CD4-positive, alpha-beta memory T cell (primary cell): ENCODE measurements at places on chromosomes 13 and 19. TPM values are rescaled to one million over a fixed set of nuclear protein-coding genes. Genes with fewer than 3 reads are reported as not detected.

Gene P2RY11
- total RNA-seq, result 42.6 TPM

- DNase-seq, result no peak
- H3K27me3 ChIP-seq, result no peaks in the 10 kb centered on the region
- H3K36me3 ChIP-seq, result peaks cover 23% of the 10 kb centered on the region
- H3K4me1 ChIP-seq, result peaks cover 15% of the 10 kb centered on the region
- no peak overlapping the region for H3K4me3 ChIP-seq
These were observed 14.3 kb downstream of the FZR1 start for GRCh38 chr19:3520166-3521103.

- H3K4me1 ChIP-seq, result no peaks in the 10 kb centered on the region
- H3K27ac ChIP-seq, result no peak overlapping the region
- H3K27me3 ChIP-seq, result no peaks in the 10 kb centered on the region
- DNase-seq, result no peak
- H3K4me3 ChIP-seq, result no peak overlapping the region
- H3K36me3 ChIP-seq, result no peaks in the 10 kb centered on the region
These were observed 11.6 kb downstream of the CLDN10 start for GRCh38 chr13:95564091-95564490.

- H3K27ac ChIP-seq, result no peak overlapping the region
- H3K27me3 ChIP-seq, result no peaks in the 10 kb centered on the region
- no peak overlapping the region for H3K4me3 ChIP-seq
- no peak for DNase-seq
- H3K4me1 ChIP-seq, result no peaks in the 10 kb centered on the region
These were observed 13.6 kb downstream of the DLEU7 start for GRCh38 chr13:50829896-50830295.

- no peaks in the 10 kb centered on the region for H3K4me1 ChIP-seq
- no peak for DNase-seq
- H3K36me3 ChIP-seq, result peaks cover 20% of the 10 kb centered on the region
- H3K27me3 ChIP-seq, result no peaks in the 10 kb centered on the region
These were observed 16.4 kb upstream of the DCUN1D2 start for GRCh38 chr13:113506871-113507388.

DNA sequence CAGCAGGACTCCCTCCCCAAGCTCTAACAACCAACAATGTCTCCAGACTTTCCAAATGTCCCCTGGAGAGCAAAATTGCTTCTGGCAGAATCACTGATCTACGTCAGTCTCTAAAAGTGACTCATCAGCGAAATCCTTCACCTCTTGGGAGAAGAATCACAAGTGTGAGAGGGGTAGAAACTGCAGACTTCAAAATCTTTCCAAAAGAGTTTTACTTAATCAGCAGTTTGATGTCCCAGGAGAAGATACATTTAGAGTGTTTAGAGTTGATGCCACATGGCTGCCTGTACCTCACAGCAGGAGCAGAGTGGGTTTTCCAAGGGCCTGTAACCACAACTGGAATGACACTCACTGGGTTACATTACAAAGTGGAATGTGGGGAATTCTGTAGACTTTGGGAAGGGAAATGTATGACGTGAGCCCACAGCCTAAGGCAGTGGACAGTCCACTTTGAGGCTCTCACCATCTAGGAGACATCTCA, 6.2 kb upstream of the CEACAM5 start:
- H3K27ac ChIP-seq, result no peak overlapping the region
- H3K4me1 ChIP-seq, result no peaks in the 10 kb centered on the region
- H3K36me3 ChIP-seq, result no peaks in the 10 kb centered on the region
- DNase-seq, result no peak
- H3K4me3 ChIP-seq, result no peak overlapping the region

DNA sequence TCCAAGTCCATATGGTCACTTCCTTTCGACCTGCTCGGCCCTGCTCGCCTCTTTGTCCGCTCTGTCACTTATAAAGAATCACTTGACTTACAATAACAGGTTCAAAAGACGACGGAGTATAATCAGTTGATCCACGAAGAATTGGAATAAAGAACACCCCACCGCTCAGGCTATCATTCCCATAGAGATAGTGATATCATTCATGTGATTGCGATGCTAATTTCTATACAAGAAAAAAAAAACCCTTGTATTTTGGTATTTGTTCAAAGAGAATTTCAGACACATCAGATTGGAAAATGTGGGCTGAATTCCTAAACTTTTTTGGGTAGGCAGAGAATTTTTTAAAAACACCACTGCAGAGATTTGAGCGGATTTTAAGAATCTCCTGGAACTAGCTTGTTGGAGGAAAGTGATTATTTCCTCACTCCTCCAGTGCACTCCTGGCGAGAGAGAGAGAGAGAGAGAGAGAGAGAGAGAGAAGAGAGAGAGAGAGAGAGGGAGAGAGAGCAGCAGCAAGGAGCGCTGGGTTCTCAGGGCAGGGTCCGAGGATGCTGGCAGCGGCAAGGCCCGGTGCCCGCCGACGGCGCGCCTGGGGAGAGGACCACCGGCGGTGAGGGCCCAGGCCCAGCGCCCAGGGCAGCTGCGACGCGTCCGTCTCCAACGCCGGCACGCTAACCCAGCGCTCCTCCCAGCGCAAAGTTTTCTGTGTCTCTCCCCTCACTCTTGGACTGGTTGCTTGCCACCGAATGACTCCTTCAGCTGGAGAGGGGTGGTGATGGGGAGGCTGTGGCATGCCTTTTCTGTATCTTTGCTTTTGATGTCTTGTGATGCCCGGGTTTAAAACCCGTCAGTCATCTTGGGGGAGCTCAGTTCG, 149.0 kb upstream of the ZNF536 start:
- no peaks in the 10 kb centered on the region for H3K36me3 ChIP-seq
- no peak for DNase-seq
- H3K27ac ChIP-seq, result no peak overlapping the region
- H3K27me3 ChIP-seq, result peaks cover 10% of the 10 kb centered on the region
- H3K4me3 ChIP-seq, result no peak overlapping the region

DNA sequence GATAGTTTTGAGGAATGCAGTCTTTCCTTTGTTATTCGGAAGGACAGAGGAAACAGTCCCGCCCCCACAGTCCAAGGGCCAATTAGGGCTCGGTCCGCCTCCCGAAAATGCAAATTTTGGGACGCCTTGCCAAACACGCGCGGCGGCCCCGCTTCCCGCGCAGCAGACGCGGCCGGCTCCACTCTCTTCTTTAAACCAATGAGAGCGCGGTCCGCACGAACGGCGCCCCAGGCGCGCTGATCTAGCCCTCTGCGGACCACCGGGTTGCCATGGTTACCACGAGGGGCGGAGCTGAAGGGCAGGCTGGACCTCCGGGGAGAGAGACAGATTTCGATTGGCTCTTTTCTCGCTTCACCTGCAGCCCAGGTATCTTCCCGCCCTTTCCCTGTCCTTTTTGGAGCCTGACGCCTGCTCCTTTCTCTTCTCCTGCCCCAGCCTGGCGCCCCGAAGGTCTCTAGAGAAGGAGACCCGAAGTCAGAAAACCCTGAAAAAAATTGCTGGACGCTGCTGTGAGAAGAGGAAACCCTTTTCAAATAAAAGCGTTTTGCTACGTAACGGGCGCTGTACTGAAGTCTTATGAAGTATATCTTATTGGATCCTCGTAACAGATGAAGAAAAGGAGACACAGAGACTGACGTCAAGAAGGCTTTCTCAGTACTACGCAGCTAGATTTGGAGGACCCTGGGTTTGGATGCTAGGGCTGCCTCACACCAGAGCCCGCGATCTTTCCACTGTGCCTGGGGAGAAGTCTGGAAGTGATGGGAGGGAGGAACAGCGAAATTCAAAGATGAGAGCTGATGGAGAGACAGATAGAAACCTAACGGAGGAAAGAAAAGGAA, 2.0 kb downstream of the PTH2 start:
- no peak overlapping the region for H3K4me3 ChIP-seq
- no peak for DNase-seq
- peaks cover 53% of the 10 kb centered on the region for H3K27me3 ChIP-seq

DNA sequence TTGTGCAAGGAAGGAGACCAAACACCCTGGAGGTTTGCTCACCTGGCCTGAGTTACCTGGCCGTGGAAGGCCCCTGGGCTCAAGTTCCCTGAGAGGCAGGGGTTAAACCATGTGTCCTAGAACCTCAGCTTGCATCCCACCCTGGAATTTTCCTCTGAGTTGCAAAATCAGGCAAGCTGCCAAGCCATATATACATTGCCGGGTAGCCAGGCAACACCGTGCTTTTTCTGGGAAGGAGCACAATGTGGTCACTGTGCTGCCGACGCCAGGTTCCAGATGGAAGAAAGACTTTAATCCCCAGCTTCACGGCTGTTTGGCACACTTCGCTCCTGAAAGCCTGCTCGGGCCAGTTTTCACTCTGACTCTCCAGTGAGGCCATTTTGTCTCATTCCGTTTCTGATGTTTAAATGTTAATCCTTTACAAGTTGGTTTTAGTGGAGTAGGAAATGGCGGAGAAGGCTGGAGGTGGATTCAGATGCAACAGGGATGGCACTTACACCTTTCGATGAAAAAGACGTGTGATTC, 60.1 kb upstream of the PEG3 start:
- H3K4me1 ChIP-seq, result no peaks in the 10 kb centered on the region
- no peaks in the 10 kb centered on the region for H3K27me3 ChIP-seq
- no peak overlapping the region for H3K4me3 ChIP-seq
- H3K27ac ChIP-seq, result no peak overlapping the region
- no peaks in the 10 kb centered on the region for H3K36me3 ChIP-seq
- DNase-seq, result no peak

DNA sequence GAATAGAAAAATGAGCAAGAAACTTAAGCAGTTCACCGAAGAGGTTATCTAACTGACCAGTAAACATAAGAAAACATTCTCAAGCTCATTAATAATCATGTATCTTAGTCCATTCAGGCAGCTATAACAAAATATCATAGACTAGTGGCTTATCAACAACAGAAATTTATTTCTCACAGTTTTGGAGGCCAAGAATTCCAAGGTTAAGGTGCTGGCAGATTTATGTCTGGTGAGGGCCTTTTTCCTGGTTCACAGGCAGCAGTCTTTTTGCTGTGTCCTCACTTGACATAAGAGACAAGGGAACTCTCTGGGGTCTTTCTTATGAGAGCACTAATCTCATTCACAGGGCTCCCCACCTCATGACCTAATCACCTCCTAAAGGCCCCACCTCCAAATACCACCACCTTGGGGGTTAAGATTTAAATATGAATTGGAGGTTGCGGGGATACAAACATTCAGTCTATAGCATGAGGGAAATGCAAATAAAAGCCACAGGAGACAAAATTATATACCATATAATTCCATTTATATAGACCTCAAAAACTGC, 123.6 kb downstream of the ZAR1L start:
- DNase-seq, result no peak
- H3K4me1 ChIP-seq, result no peaks in the 10 kb centered on the region
- no peak overlapping the region for H3K27ac ChIP-seq

Gene PROZ
- total RNA-seq, result not detected

DNA sequence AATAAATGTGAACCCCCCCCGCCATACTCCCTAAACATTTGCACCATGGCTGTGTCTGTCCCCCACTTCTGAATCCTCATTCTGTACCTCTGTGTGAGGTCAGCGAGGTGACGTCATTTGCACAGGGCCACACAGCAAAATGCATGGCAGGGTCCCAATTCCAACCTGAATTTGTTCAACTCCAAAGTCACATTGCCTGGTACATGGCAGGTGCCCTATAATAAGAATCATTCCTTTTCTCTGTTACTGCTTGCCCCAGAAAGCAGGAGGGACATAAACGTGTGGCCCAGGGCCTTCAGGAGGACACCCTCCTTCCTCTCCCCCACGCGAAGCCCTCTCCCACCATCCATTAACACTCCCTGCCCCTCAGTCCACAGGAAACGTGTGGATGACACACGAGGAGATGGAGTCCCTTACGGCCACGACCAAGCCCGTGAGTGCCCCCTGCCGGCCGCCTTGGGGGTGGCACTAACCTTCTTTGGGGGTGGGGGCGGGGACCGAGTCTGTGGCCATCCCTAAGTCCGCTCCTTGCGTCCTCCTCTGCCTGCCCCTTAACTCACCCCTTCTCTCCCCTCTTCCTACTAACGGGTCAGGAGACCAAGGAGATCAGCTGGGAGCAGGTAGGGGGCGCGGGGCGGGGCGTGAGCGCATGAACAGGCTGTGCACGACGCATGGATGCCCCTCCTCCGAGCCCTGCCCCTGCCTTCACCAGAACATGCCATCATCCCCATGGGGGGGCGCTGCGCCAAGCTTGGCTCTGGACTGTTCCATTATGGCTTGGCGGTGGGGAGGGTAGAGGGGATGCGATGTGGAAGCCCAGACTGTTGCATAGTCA, 9.4 kb downstream of the HRC start:
- no peaks in the 10 kb centered on the region for H3K36me3 ChIP-seq
- peak; percentile 68 for DNase-seq
- H3K4me3 ChIP-seq, result no peak overlapping the region

DNA sequence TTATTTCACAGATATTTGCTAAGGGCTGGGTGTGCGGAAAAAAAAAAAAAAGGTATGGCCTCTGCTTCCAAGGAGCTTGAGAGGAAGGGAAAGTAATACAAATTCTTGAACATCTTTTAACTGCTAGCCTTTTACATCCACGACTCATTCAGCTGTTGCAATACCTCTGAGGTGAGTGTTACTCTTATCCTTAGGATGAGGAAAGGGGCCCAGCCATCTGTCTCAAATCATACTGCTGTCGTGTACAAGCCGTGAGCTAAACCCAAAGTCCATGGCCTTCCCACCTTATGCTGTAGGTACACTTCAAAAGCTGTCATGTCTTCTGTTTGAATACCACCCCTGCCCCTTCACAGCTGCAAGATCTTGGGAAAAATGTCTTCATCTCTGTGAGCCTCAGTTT, 146.8 kb downstream of the KCNRG start:
- H3K27ac ChIP-seq, result no peak overlapping the region
- no peaks in the 10 kb centered on the region for H3K4me1 ChIP-seq
- no peak overlapping the region for H3K4me3 ChIP-seq
- H3K27me3 ChIP-seq, result no peaks in the 10 kb centered on the region
- H3K36me3 ChIP-seq, result no peaks in the 10 kb centered on the region

Gene GPR4
- total RNA-seq, result not detected

GRCh38 chr13:51457086-51457815, 4.4 kb upstream of the INTS6 start:
- no peak overlapping the region for H3K4me3 ChIP-seq
- H3K27ac ChIP-seq, result no peak overlapping the region
- no peak for DNase-seq
- no peaks in the 10 kb centered on the region for H3K36me3 ChIP-seq

GRCh38 chr19:2148482-2149135, 2.8 kb downstream of the AP3D1 start:
- H3K27me3 ChIP-seq, result no peaks in the 10 kb centered on the region
- H3K27ac ChIP-seq, result no peak overlapping the region
- no peaks in the 10 kb centered on the region for H3K36me3 ChIP-seq
- no peak overlapping the region for H3K4me3 ChIP-seq
- peaks cover 64% of the 10 kb centered on the region for H3K4me1 ChIP-seq
